ENCODE measurements at places on chromosomes 5 and 9.

- no peak for DNase-seq
These were observed 131.9 kb downstream of the MAST4 start for GRCh38 chr5:66728049-66728448.

DNA sequence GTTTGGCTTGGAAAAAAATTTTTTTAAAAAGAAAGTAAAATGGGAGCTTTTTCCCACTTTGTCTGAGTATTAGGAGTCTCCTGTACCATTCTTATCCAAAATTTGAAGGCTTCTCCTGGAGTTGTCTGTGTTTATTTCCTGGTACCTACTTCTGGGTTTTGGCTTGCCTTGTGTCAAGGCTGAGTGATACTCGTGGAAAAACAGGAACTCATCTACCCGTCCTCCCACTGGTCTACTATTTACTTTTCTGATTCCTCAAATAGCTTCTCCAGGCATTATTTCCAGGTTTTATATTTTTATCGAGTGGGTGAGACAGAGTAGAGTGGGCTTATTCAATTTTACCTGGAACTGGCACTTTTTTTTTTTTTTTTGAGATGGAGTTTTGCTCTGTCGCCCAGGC lies 99.4 kb downstream of the RMI1 start:
- DNase-seq = no peak

DNA sequence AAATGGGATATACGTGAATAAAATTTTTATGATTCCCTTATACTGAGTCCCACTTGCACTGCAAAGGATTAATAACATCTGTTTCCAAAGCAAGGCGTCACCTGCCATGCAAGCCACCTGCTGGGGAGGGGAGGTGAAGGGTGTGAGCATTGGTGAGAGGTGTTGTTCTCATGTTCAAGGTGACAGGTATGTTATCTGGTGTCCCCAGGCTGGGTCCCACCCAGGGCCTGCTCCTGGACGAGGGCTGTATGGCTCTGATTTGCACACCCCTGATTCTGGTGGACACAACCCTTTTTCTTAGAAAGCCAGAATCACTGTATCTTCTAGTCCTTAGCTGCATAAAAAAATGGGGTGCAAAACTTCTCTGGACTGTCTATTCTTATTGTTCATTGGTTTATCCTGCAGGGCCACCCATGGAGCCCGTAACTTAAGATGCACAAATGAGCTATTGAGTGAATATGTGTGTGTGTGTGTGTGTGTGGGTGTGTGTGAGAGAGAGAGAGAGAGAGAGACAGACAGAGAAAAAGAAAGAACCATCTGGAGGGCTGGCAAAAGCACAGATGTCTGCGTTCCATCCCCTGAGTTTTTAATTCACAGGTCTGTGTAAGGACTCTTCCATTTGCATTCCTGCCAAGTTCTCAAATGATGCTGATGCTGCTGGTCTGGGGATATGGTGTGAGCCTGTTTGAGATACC lies 53.7 kb downstream of the SYK start:
- no peak for DNase-seq

- DNase-seq = no peak
These were observed 11.0 kb upstream of the HAVCR1 start for GRCh38 chr5:157069949-157070348.

DNA sequence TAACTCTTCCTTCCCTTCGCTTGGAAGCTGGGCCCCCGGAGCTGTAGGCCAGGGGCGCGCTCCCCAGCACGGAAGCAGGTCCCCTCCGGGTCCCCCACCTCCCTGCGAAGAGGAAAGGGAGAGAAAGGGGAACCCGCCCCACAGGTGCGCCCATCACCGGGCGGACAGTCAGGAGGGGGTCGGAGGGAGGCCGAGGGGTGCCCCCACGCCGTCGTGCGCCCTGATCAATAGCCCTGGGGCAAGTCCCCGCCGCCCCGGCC lies 793 bp downstream of the AGPAT2 start:
- no peak for DNase-seq

GRCh38 chr5:102545175-102545574 lies 46.4 kb upstream of the SLCO6A1 start:
- DNase-seq = no peak

GRCh38 chr9:100714372-100715099 lies 136.7 kb downstream of the CAVIN4 start:
- DNase-seq = no peak

DNA sequence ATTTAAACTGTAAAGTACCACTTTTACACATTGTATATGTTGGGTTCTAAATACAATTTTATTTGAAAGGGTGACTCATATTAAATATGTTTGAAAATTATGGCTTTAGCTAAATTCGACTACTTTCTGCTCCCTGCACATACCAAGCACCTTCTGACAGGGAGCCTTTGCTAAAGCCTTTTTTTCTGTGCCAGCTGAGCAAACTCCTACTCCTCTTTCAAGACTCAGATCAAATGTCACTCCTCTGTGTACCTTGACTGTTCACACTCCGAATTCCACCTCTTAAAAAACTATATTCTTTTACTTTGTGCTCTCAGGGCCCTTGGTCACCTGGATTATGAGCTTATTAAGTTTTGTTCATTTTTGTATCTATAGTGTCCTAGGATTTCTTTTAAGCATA lies 6.5 kb upstream of the OXCT1 start:
- DNase-seq = no peak

DNA sequence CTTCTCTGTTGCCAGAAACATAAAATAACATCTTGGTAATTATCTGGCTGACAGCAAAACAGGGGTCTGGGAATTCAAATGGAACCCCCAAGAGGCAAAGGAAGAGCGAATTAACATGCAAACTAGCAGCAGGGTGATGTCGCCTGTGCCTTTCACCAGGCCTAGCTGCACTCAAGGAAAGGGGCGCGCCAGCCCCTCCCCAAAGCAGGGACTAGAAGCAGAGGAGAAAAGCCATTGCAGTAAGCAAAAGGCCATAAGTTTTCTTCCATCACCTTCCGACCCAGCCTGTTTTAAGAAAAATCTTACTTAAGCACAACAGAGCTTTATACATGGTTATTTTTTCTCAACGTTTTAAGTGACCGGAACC lies 539 bp downstream of the POC5 start:
- DNase-seq = no peak

DNA sequence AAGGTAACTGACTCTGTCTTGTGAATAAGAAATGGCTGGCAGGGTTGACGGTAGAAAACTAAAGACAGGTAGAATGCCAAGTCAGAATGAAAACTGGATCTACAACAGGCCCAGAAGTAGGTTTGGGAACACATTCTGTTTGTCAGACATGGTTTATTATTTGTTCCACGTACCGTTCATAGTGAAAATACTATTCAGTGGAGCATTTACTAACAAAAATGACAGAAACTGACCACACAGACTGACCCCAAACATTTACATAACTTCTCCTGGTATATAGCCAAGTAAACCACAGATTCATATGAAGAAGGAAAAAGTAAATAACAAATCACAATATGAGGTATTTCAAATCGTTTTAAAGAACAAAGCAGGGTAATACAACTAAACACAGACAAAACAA lies 73.7 kb downstream of the SLC38A9 start:
- DNase-seq = no peak

DNA sequence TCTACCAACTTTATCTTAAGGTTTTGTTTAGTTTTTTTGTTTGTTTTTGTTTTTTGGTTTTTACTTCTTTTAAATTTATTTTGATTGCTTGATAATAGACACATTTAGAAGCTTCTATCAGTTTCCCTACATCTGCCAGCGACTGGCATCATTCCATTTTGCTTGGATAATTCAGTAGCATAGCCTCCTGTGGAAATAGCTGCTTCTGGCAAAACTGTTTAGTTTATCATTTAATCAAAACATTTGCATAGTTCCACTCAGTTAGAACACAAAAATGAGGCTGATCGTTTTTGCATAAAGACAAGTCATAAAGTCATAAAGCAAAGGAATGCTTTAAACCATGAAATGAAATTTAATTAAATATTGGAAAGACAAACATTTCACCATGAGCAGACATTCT lies 133.7 kb upstream of the NFIL3 start:
- DNase-seq = no peak

DNA sequence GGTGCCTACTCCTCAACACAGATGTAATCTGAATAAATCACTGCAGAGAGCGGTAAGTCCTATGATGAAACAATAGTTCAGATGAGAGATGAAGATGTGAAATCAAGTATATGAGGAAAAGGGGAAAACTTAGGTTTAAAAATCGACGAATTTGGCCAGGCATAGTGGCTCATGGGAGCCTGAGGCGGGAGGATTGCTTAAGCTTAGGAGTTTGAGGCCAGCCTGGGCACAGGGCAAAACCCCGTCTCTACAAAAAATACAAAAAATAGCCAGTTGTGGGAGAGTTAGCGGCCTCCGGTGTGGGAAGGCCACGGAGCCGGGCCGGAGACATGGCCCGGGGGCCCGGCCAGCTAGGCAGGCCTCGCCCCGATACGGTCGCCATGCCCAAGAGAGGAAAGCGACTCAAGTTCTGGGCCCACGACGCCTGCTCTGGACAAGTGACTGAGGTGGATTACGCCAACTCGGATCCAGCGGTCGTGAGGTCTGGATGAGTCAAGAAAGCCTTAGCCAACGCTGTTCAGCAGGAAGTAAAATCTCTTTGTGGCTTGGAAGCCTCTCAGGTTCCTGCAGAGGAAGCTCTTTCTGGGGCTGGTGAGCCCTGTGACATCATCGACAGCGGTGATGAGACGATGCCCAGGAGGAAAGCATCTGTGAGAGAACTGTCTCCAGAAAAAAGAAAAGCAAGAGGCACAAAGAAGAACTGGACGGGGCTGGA lies 62.8 kb upstream of the SUB1 start:
- DNase-seq = no peak

GRCh38 chr9:126756876-126757415 lies 47.9 kb upstream of the ZBTB43 start:
- DNase-seq = no peak

- DNase-seq = no peak
These were observed 256.8 kb upstream of the GRIN3A start for GRCh38 chr9:101995231-101995630.
